ENCODE measurements at places on chromosomes 11 and 22.

DNA sequence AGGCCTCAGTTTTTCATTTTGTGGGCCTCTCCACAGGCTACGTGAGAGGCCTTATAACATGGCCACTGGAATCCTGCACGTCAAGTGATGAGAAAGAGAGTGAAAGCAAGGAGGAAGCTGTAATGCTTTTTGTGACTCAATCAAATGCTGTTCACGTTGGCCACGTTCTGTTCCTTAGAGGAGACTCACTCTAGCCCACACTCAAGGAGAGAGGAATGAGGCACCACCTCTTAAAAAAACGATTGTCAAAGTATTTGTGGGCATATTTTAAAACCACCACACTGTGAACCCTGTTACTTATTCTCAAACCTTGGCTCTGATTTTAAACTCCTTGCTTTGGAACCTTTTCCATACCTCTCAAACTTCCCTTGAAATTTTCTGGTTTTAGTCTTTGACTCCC lies 705.0 kb downstream of the NELL1 start:
- DNase-seq: no peak

GRCh38 chr22:31836010-31836409 lies 82.2 kb downstream of the DEPDC5 start:
- no peak for DNase-seq

DNA sequence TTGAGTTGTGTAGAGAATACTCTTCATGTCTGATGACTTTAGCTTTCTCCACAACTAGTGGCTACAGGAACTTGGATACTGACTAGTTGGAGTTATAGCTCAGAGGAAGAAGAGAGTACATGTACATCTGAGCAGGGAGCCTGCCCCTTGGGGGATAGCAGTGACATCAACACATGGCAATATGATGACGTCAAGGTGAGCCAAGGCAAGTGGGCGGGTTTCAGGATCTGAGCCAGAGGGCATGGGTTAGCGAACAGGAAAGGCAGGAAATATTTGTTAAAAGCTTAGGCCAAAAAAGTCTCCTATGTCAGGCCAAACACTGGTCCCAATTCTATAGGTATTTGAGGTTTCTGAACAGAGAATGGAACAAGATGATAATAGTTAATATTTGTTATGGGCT lies 42.0 kb upstream of the HORMAD2 start:
- no peak for DNase-seq

GRCh38 chr11:72721689-72722049 lies 30.5 kb downstream of the ARAP1 start:
- peak; percentile 21 for DNase-seq

DNA sequence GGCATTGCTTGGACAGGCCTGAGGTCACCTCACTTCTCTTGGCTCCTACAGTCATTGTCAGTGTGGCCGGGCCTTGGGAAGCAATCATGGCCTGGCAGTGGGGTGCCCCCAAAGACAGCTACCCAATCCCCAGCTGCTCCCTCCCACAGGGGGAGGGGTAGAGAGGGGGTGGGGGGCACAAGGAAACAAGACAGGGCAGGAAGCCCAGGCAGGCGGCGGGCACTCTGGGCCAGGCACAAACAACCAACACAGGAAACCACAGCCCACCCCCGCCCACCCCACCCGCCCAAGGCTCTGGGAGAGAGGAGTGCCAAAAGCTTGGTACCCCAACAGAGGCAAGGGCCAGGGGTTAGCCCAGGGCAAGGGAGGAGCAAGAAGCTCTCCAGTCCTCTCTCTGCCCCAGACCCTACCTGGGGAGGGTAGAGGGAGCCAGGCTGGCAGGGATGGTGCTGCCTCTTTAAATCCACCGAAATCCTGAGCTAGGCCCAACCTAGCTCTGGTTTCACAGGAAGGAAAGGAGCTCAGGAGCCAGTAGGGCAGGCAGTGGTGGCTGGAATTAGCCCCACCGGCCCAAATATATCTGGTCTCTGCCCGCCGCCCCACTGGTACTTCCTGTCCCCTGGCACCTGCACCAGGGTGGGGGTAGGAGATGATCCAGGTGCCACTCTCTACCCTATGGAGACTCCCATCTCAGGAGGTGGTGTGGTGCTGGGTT lies 12.2 kb downstream of the BCL9L start:
- DNase-seq: no peak

DNA sequence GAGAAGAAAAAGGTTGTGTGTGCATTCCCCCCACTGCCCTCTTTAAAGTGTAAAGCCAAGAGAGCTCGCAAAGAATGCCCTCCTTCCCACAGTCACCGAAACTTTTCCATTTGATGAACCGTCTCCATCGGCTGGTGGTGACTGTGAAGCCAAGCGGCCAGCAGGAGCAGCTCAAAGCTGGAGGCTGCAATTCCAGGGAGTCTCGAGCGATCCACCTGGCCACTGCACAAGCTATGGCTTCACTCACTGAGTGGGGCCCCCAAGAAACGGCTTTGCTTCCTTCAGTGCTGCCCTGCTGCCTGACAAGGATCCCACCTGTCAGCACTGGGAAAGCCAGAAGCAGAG lies 117.7 kb downstream of the ABTB2 start:
- DNase-seq: no peak
